IPS-NIHi11 (cell line): ENCODE measurements at places on chromosomes 11 and 22.

DNA sequence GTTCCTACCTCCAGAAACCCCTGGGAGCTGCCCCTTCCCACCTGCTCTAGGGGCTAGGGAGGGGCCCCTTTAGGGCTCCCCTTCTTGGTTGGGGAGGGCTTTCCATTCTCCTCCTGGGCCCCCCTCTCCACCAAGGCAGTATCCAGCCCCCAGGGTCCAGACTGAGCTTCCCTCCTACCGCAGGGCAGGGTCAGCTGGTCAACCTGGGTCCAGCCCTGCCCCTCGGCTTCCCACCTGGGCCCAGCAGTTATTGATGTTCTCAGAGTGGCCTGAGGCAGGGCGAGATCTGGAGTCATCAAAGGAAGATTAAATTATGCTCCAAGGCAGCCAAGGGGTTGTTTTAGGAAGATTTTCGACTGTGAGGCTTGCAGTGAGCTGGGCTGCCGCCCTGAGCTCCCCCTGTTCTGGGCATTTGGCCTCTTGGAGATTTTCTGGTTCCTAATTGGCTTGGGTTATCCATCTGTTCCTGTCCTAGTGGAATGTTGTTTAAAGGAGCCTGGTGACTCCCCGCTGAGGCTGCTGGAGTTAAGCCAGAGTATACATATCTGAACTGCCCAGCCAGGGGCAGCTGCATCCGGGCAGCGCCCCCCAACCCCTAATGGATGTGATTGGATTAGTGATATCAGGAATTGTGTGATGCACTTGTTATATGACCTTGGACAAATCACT, 1.8 kb upstream of the SLC22A8 start:
- DNase-seq, result no peak

GRCh38 chr11:66112601-66113499, 42.8 kb downstream of the PACS1 start:
- DNase-seq, result no peak

DNA sequence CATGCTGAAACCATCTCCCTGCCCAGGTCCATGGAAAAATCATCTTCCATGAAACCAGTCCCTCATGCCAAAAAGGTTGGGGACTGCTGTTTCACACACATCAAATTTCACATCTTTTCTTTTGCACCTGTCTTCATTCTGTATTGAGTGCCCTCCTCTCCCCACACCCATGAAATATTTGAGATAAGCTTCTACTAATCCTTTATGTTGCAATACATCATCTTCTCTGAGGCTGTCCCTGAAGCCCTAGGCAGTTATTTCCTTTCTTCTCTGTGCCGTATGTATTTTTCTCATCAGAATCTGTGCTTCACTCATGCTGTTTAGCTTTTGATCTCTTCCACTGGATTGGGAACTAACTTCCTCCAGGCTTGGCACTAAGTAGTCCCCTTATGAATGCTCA, 40.0 kb upstream of the RRM1 start:
- no peak for DNase-seq

- no peak for DNase-seq
Observed at GRCh38 chr11:73047773-73048371, 94.2 kb downstream of the FCHSD2 start.

DNA sequence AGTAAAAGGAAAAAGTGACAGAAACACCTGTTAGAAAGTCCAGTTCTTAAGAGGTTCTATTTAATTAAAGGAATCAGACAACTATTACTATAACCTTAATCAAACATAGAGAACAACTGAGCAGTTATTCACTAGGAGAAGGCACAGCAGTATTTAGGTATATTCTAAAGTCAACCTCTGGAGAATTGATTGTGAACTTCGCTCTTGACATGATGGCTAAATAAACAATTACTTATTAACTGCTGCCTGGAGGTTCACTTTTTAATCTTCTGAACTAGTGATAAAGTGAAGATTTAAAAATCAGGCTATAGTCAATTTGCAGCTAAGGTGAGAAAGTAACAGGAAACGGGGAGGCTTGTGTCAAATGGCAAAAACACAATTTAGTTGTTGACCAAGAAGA, 557.3 kb downstream of the FAM181B start:
- no peak for DNase-seq

DNA sequence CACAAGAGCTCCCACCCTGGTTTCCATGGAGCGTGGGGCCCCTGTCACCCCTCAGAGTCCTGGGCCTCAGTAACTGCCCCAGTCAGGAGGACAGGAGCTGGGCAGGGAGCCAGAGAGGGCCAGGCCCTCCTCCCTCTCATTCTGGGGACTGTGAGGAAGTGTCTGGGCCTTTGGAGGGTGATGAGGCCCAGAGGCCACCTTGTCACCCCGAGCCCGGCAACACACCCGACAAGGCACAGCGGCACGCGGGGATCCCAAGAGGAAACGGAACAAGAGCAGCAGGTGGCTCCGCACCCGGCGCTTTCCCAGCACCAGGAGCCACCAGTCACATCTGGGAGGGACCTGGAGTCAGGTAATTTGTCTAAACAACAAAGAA, 72.1 kb downstream of the CELSR1 start:
- DNase-seq, result no peak

DNA sequence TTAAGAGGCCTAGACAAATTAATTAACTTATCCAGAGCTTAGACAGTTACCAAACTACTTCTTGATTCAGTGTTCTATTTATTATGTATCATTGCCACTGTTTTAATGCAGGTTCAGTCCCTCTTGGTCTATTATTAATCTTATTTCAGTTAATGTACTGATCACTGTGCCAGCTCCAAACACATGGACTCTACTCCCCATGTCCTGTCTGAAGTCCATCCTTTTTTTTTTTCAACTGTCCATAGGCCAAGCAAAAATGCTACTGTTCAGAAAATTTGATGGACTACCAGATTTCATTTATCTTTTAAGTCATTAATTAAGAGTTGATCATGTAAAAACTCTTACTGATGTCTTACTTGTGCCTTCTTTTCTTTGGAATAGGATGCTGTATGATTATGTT, 11.9 kb downstream of the POLD3 start:
- DNase-seq, result no peak

DNA sequence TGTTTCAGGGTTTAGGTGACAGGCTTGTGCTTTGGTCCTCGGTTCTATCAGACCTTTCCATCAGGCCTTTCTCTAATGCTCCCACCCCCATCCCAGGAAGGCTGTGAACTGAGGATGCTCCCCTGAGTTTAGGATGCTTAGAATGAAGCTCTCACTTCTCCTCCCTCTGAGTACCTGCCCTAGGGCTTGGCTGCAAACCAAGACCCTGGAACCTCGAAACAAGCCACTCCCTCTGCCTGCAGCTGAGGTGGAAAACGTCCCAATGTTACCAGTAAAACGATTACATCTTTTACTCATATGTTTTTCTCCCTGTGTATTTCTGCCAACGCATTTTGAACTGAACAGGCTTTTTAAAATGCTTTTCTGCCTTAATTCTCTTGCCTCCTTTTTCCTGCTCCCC, 54.5 kb upstream of the BMAL1 start:
- DNase-seq, result no peak

- DNase-seq, result peak; percentile 69
Observed at GRCh38 chr11:67303835-67304411, 593 bp downstream of the SSH3 start.

DNA sequence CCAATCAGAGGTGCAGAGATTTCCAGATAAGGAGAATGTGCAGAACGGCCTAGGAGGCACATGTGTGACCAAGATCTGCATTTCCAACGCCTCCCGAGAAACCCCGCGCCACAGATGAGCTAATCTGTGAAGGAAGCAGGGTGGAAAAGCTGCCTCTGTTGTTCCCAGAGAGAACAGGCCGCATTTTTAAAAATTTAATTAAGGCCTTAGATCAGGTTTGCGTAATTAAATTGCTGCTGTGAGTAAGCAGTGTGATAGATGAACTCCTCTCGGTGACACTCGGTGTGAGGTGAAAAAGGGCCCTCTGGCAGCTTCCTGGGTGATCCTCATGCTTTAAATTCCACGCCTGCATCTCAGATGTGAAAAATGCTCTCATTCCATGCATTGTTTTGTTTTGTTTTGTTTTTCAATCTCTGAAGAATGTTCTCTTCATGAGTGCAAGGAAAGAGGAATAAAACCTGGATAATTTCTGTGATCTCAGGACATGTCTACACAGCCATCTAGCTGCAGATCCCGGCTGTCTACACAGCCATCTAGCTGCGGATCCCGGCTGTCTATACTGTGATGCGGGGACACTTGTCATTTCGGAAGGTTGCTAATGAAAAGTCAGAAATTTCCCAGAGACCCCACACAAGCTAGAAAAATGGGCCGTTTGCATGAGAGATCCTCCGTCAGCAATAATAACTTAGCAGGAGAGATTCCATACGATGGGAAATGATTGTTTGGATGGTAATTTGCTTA, 1398.9 kb downstream of the BRD1 start:
- DNase-seq, result no peak

DNA sequence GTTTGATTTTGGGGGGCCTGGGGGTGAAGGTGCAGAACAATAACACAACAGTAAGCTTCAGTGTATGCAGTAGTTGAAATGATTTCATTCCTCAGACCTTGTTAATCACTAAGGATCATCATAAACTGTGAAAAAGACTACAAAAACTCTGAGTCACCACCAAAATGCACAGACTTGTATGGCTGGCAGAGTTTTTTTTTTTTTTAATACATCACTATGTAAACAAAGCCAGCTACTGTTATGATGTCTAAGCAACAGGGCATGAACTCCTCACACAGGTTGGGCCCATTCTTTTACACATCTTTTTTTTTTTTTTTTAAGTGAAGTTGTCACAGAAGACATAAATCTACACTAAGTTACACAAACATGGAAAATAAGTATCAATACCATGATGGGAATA, 311.9 kb downstream of the GUCY1A2 start:
- no peak for DNase-seq

- no peak for DNase-seq
Observed at GRCh38 chr11:120219938-120220746, 9.3 kb downstream of the OAF start.

DNA sequence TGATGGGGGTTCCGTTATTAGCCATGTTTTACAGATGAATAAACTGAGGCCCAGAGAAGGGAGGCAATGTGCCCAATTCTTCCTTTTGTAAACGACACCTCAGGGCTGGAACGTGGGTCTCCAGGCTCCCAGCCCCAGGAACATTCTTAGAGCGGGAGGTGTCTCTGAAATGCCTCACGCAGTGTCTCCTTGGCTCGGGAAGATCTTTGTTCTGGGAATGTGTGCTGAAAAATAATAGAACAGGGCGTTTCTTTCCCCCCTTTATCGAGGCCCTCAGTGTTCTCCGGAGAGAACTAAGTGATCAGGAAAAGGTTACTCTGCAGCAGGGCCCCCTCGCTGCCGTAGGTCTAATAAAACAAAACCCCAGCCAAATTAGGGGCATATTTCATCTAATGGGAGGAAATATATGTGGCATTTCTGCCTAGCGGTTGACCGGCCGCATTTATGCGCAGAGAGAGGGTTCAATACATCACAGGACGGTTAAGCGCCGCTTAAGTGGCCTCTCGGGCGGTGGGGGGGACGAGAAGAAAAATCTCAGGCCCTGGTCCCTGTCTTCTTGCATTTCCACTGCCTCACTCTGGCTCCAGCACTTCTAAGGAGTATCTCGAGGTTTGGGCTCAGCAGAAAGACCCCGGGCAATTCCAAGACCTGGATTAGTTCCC, 564.3 kb downstream of the MN1 start:
- no peak for DNase-seq

GRCh38 chr11:61684870-61685616, 4.9 kb downstream of the DAGLA start:
- no peak for DNase-seq

DNA sequence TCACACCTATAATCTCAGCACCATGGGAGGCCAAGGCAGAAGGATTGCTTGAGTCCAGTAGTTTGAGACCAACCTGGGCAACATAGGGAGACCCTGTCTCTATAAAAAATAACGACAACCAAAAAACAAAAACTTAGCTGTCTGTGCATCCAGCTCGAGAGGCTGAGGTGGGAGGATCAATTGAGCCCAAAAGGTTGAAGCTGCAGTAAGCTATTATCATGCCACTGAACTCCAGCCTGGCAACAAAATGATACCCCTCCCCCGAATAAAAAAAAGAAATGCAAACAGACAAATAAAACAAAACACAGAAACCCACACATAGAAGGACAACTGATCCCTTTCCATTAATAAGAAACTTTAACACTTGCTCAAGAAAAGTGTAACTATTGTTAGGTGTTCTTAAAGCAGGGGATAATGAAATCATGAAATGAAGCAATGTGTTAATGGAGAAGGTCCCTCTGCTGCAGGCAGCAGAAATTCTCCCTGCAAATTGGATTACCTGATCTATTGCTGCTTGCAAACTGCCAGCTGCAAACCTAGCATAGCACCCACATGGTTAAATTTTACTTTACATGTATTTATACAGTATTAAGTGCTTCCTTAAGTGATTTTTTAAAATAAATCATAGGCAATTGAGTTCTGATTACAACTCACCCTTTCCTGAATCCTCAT, 226.3 kb downstream of the SBF2 start:
- DNase-seq, result peak; percentile 23

DNA sequence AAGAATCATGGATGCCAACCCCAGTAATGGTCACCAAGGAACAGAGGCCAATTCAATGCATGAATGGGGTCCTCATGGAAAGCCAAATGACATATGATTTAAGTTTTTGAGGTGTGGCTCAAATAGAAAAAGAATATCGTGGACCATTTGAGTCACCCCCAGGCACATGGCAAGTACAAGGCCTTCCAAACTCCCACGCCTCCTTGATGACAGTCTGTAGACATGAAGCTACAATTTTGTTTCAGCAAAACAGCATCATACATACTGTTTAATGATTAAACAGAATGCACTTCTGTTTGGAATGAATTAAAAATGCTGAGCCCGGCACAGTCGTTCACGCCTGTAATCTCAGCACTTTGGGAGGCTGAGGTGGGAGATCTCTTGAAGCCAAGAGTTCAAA, 7.4 kb downstream of the FADD start:
- no peak for DNase-seq

DNA sequence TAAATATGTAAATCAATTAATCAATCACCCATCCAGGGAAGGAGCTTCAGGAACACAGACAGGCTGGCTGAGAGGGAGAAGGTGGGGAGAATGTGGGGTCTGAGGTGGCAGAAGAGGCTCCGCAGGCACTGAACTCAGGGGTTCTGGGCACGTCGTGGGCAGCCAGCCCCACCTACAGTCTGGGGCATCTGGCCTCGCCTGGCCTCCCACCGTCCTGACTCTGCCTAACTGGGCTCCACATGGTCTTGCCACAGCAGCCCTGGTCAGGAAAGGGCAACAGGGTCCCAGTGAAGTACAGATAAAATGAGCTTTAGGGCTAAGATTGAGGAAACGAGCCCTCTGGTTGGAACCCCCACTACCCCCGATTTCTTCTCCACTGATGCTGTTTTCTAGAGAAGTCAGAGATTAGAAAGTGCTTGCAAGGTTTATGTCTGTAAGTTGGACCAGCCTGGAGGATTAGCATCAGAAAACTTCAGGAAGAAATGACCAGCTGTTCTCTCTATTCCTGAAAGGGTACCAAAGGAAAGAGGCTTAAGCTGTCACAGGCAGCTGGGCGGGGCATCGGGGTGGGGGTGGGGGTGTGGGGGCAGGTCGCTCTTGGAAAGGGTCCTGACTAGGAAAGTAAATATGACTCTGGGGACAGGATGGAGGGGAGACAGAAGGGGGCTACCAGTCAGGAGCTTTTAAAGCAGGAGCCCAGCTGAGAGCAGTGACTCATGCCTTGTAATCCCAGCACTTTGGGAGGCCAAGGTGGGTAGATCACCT, 261.7 kb downstream of the BUD13 start:
- peak; percentile 41 for DNase-seq

GRCh38 chr11:34379079-34379478, 21.3 kb upstream of the ABTB2 start:
- DNase-seq, result no peak

- no peak for DNase-seq
Observed at GRCh38 chr22:25666308-25666707, 75.7 kb upstream of the MYO18B start.
